Stimulated activated CD4-positive, alpha-beta T cell treated with anti-CD3 and anti-CD28 coated beads, Interleukin-4, amount 100 ng/mL, for 4 hours (primary cell): ENCODE measurements at places on chromosomes 12 and 14.

- DNase-seq = no peak
Measured at GRCh38 chr14:77273796-77274195, 2.8 kb upstream of the NGB start.

GRCh38 chr14:104019806-104020205, 65.7 kb upstream of the ASPG start:
- DNase-seq = no peak

DNA sequence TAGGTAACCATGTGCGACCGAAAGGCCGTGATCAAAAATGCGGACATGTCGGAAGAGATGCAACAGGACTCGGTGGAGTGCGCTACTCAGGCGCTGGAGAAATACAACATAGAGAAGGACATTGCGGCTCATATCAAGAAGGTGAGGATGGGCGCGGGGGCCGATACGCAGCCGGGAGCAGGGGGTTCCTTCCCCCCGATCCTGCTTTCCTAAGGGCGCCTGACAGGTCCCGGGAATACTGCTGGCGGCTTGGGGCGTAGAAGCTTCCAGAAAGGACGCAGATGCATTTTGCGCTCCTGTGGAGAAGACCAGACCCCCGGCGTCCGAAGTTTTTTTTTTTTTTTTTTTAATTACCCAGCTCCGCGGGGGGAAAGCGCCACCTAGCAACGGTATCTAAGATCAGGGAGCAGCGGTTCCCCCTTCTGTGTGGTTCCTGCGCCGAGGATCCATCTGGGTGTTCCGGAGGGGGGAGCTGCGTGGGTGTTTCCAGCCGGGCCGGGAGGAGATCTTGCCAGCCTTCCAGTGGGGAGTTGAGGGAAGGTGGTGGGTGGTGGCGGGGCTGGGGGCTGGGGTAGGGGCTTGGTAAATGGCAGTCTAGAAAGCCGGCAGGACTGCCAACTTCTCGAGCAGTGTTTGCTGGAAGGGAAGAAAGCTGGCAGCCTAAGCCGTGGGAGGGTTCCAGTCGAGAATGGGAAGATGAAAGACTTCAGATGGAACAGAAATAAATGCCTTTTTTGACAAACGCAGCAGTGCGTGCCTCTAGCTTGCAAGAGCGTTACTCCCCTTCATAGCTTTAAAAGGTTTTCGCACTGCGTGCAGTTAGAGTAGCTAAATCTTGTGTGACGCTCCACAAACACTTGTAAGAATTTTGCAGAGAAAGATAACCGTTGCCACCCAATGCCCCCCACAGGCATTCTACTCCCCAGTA, 764 bp downstream of the DYNLL1 start:
- DNase-seq = peak; percentile 44

GRCh38 chr12:5429741-5430557, 2.0 kb upstream of the NTF3 start:
- DNase-seq = no peak

GRCh38 chr12:25698772-25699171, 145.7 kb upstream of the LMNTD1 start:
- no peak for DNase-seq

DNA sequence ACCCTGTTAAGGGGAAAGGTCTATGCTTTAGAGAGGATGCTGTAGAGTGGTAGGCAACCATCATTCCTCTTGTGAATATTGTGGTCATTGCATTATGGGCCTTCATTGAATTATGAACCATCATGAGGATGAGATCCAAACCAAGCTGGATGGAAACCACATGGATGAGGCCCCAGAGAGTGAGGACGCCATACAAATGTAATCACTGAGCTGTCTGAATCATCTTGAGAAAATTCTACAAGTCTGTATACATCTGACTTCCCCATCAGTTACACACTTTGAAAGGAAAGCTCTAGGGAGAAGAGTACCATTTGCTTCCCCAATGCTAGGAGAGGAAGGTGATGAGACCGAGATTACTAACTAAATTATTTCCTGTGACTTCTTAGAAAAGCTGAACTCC, 172.9 kb downstream of the CACNA1C start:
- no peak for DNase-seq

DNA sequence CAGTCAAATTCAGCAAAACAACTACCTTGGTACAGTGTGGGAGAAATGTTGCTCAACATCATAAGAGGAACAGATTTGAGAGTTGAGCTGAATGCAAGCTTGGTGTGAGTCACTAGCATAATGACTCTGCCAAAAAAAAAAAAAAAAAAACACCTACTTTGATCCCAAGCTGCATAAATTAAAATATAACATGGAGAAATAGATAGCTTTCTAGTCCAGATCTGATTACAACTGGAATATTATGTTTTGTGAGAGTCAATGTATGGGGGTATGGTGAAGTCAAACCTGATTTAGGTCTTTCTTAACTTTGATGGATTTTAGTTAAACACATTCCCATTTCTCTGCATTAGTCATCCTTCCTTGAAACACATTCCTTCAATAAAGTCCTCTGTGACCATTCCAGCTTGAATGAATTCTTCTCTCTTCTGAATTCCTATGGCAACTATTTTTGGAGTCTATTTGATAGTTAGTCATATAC, 188.1 kb downstream of the SLC5A8 start:
- no peak for DNase-seq

GRCh38 chr14:104821229-104821945, 20.5 kb downstream of the ZBTB42 start:
- DNase-seq = no peak

GRCh38 chr12:66154776-66155175, 15.0 kb downstream of the TMBIM4 start:
- no peak for DNase-seq

DNA sequence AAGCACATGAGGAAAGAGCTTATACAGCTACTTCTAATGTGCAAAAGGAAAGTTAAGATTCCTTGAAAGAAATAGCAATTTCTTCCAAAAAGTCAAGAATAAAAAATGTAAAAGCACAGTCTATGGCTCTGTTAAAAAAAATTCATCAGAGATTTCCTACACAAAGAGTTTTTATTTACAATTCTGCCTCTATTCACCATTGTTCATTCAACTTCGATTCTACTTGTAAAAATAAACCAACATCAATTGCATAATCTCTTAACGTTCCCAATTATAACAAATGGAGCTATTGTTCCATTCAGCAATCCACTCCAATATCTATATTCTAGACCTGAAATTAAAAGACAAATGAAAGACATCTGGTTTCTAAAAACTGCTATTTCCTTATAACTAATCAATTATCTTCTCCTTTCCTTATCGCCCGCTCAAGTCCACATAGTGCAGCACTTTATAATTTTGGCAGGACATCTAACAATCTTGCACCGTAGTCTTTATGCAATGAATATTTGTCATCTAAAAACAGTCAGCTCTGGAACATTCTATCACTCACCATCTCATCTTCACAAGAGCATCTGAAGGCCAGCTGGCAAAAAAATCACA, 6.2 kb downstream of the EIF2S3B start:
- DNase-seq = no peak

DNA sequence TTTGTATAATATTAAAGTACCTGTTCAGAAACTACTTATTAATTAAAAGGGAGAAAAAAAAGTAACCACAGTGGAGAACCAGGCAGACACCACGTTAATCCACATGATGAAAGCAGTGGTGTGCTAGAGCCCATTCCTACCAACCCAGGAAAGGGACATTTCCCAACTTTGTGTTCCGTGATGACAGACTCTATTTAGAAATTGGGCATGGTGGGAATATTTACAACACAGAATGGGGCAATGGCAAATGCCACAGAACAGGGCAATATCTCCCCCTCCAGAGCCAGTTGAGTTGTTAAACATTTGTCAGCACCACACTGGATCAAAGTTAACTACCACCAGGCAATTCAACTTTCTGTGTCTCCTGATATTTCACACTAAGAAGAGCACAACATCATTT, 1.2 kb upstream of the HIGD1C start:
- DNase-seq = no peak

DNA sequence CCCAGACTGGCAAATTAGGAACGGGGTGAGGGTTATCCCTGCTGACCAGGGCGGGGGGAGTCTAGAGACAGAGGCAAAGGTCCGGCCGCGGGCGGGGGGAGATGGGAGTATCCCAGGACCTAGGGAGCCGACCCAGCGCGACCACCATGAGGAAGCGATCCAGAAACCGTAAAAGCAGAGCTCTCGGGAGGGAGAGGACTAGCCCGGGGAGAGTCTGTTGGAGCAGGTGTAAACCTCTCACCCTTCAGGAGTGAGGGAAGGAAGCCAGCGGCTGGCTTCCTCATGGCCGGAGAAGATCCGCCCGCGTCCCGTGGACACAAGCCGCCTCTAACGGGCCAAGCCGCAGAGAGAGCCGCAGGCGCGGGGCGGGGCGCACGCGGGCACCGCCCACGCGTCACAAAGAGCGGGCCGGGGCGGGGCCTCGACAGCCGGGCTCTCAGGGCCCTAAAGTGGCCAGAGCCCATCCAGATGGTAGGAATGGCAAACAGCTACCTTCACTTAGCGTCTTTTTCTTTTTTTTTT, at the start of gene ACRBP:
Gene ACRBP, minus strand, starts transcription at position 350 of the 522 bp plus-strand sequence. Its CDS starts 66 bp downstream, at position 284.
- DNase-seq = peak; percentile 44

DNA sequence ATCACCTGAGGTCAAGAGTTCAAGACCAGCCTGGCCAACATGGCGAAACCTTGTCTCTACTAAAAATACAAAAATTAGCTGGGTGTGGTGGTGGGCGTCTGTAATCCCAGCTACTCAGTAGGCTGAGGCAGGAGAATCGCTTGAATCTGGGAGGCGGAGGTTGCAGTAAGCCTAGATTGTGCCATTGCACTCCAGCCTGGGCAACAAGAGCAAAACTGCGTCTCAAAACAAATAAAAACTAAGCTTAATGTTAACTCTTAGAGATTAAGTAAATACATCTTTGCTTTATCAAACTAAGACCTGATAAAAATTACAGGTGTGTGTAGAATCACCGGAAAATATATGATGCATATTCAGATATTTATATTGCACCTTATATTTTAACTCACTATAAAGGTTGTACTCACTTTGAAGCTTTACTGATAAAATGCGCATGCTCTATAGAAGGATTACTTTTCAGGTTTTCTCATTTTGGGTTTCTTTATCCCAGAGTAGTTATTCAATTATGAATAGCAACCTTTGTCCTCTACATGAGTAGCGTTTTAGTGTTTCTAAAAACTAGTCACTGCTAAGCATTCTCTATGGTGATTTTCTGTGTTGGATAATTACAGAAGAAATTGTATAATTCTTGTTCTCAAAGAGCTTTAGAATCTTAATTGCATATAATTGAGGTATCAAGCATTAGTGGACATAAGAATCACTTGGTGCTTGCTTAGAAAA, 9.4 kb downstream of the ARID4A start:
- no peak for DNase-seq

DNA sequence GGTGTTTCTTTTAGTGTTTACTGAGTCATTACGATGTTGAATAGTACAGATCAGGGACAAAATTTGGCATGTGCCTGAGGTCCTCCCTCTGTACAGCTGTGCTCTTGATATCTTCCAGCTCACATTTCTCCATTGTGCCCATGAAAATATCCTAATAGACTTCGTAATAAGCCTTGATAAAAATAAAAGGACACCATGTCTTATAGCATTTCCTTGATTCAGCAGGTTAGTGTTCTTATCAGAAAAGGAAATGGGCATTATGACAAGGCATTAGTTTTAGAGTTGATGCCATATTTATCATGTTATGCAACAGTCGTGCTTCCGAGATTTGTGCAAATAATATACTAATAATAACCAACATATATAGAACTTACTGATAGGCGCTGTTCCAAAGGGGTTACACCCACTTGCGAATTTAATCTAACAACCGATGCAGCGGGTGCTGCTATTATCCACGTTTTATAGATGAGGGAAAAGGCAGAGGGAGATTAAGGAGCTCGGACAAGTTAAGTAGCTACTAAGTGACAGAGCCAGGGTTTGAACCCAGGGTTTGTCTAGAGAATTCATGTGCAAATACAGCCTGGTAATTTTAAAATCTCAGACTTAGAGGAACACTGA, 15.1 kb upstream of the WNK1 start:
- DNase-seq = no peak

DNA sequence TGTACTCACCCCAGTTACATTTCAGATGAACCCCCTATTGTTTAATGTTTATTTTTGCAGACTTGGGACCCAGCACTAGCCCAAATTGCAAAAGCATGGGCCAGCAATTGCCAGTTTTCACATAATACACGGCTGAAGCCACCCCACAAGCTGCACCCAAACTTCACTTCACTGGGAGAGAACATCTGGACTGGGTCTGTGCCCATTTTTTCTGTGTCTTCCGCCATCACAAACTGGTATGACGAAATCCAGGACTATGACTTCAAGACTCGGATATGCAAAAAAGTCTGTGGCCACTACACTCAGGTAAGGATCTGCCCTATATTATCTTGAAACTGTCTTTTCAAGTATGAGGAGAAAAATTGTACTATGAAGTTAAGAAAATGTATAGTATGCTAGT, 1.2 kb downstream of the GLIPR1 start:
- DNase-seq = no peak

DNA sequence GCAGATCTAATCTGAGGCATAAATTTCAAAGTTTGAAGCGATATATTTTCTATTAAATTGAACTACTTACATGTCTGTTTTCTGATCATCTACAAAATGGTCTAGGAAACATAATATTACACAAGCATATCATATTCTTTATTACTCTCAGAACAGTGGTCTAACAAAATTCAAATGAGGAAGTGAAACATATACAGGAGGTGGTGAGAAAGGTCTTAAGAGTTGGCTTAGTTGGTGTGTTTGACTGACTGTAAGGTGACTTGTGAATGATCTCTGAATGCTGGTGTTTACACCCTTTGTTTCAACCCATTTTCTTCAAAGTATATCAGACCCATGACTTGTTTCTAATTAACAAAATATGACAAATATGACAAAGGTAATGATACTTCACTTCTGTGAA, 1156.8 kb downstream of the SLC16A7 start:
- no peak for DNase-seq

GRCh38 chr12:49939707-49940106, 10.8 kb upstream of the AQP2 start:
- no peak for DNase-seq

DNA sequence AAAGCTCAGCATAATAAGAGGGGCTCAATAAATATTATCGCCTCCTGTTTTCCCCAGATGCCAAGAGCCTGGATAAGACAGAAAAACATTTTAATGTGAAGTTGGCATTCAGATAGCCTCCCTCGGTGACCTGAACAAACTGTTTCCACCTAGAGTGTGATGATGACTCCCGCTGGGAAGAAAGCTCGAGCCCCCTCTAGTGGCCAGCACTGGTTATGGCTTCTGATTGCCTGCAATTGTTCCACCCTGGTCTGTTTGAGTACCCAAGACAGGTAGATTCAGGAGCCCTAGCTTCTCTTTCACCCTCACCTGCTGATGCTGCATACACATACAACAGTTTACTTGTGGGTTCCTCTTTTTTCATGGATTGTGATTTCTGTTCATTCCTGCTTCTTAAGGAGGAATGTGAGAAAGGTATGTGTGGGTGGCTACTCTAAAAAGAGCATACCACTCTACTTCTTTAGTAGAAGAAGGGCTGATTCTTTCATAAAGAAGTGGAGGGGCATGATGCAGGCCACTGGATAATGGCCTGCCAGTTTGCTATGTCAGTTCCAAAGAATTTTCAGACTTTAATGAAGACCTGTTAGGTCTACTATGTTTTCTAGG, 6.4 kb downstream of the ERG28 start:
- DNase-seq = peak; percentile 81

GRCh38 chr12:14607568-14607967, 39.9 kb upstream of the PLBD1 start:
- DNase-seq = no peak

GRCh38 chr14:24876996-24877395, 173.0 kb downstream of the STXBP6 start:
- DNase-seq = no peak

- DNase-seq = no peak
Measured at GRCh38 chr12:80714055-80714454, 2.7 kb upstream of the MYF5 start.
